ENCODE measurements at places on chromosomes 3 and 15.

DNA sequence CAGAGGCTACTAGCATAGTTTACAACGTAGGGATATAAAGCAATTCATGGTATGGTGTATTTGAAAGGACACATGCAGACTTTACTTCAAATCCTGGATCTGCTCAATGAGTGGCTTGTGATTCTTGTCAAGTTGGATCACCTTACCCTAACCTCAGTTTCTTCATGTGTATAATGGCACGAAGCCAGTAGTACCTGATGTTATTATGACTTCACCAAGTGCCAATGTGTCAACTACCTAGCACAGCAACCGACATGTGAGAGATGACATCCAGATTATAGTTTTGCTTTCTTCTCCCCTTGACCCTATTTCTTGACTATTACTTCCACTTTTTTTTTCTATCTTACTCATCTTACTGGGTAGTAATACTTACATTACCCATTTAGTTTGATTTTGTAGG is 304.5 kb downstream of the RBMS3 start:
- DNase-seq = no peak

GRCh38 chr15:34252545-34252944 is 27.7 kb downstream of the EMC4 start:
- DNase-seq = no peak

DNA sequence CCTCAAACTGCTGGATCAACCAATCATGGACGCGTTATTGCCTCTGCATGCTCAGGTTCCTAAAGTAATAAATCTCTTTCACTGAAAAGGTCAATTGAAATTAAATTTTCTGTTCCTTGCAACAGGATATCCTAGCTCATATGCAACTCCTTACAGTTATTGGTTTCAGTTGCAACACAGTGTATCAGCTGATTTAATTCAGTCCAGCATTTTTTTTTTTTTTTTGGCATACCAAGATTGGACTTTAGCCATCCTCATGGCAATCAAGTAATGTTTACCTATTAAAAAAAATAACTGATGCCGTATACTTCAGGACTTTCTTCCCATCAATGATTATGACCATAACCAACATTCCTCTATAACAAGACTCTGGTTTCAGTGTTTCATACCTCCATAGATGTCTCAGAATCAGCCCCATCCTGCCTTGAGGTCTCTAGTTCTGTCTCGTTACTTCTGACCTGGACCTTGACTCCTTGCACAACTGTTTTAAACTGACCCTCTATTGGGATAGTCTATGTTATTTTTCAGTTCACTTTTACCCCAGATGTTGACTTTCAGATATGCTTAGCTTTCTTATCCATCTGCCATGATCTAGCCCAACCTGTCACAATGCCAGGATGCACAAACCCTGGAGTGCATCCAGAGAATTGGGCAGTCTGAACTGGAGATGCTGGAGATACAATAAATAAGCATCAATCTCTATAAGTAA is 265.0 kb upstream of the GADL1 start:
- no peak for DNase-seq

GRCh38 chr3:178117641-178118040 is 418.6 kb upstream of the KCNMB2 start:
- DNase-seq = no peak

- DNase-seq = no peak
Observed at GRCh38 chr15:36753173-36753572, 173.7 kb downstream of the CDIN1 start.

- DNase-seq = no peak
Observed at GRCh38 chr3:194286375-194287146, 64.6 kb downstream of the CPN2 start.

GRCh38 chr3:101195951-101196713 is 124.2 kb downstream of the IMPG2 start:
- DNase-seq = no peak

- no peak for DNase-seq
Observed at GRCh38 chr15:40927873-40928806, 1.0 kb upstream of the DLL4 start.

DNA sequence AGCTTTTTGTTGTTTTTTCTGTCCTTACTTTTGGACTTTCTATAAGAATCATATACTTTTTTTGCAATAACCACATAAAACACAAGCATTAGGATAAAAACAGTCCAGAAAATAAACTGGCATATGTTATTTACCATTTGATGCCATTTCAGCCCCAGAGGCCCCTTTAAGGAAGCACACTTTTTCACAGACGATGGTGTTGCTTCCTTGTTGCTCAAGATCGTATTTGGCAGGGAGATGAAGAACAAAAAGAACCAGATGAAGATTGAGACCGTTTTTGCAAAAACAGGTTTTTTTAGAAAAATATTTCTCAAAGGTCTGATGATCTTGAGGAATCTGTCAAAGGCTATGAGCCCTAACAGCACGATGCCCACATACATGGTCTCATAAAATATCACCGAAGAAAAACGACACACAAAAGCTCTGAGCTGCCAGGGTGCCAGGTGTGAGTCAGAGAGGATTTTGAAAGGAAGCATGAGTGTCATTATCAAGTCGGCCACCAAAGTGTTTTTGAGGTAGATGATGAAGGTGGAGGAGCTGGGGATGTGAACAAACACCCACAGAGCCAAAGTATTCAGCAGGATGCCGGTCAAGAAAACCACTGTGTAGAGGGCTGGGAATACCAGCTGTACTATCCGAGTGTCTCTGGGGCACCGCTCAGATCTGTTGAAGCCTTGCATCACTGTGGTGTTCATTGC is 902 bp downstream of the P2RY13 start:
- DNase-seq = no peak

DNA sequence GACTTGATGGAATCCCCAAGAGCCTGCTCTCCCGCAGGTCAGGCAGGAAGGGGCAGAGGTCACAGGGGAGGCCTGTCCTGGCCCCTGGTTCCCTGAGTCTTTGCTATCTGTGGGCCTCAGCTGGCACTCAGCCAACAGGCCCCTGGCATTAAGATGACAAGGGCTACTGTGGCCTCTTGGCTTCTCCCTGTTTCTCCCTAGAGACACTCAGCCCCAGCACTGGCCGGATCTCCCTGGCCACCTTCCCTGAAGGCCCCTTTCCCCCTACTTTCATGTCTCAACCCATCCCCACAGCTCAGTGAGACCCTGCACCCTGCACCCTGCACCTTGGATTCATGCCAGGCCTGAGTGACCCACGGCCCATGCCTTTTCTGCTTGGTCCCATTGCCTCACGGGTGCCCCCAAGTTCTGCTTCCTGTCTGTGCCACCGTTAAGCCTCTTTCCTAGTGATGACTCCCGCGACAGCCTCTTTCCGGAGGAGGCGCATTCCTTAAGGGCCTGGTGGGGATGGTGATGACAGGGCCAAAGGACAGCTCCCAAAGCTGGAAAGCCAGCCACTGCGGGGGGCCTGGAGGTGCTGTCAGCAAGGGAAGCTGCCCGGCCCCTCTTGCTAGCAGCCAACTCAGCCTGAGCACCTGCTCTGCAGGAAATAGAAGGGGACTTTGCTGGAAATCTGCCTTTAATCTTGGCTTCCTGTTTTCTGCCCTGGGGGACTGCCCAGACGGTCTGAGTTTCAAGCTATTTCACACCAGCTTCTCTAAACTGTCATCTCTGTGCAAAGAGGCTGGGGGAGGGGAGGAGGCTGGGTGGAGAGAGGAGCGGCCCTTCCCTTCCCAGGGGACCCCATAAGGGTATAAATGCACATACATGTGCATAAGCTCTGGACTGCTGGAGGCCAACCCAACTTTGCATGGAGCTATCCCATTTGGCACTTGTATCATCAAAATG is 4.8 kb upstream of the CSK start:
- peak; percentile 69 for DNase-seq

Measured in KG1 (cell line).